Activated gamma-delta T cell treated with anti-CD3 and anti-CD28 coated beads, Interleukin-2, amount 50 U/mL, for 16 hours (primary cell): ENCODE measurements at places on chromosomes 16 and 17.

- DNase-seq, result no peak
Measured at GRCh38 chr16:75754141-75754540, 27.9 kb upstream of the CPHXL start.

- DNase-seq, result no peak
Measured at GRCh38 chr17:8670421-8670820, 39.9 kb upstream of the MYH10 start.

GRCh38 chr16:1746693-1747195 lies 24.6 kb downstream of the NME3 start:
- no peak for DNase-seq

- peak; percentile 60 for DNase-seq
Measured at GRCh38 chr16:57609541-57610401, 18.7 kb upstream of the ADGRG1 start.

DNA sequence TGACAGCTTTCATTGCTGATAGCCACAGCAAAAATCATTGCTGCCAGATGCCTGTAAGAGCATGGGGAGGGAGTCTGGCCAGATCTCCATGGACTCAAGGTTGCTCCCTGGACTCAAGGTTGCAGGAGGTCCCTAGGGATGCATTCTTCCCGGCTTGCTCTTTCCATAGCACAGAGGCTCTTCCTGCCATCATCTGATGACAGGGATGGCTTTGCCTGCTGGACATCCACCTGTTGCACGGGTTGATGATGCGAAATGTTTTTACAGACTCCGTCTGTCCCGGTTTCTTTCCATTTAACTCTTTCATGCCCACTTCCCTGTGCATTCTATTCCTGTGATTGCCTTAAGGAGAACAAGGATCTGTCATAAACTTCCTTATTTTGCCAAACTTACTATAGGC lies 115.6 kb upstream of the HSBP1 start:
- no peak for DNase-seq

GRCh38 chr17:9696279-9697044 lies 51.1 kb downstream of the USP43 start:
- DNase-seq, result no peak

DNA sequence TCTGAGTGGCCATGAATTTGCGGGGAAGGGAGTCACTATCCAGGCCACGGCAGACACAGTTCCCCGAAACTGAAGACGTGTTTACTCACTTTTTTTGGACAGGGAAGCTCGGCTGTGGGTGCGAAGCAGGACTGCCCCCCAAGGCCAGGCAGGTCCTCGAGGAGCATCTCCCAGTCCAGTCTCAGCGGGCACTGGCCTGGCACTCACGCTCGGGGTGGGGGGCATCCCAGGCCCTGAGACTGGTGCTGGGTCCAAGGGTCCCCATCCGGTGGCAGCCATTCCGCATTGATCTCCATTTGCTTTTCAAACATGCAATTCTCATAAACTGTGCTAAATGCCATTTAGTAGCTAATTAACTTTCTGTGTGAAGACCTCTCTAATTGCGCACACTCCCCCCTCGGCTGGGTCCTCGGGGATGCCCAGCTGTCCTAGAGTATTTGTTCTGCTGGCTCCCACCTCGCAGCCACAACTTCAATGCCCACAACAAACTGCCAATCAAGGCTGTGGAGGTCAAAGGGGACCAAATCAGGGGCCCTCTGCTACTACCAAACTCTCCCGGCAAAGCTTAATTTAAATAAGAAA lies 50.2 kb downstream of the TBC1D16 start:
- no peak for DNase-seq

GRCh38 chr16:30574678-30575077 lies 3.2 kb upstream of the ZNF688 start:
- DNase-seq, result no peak

DNA sequence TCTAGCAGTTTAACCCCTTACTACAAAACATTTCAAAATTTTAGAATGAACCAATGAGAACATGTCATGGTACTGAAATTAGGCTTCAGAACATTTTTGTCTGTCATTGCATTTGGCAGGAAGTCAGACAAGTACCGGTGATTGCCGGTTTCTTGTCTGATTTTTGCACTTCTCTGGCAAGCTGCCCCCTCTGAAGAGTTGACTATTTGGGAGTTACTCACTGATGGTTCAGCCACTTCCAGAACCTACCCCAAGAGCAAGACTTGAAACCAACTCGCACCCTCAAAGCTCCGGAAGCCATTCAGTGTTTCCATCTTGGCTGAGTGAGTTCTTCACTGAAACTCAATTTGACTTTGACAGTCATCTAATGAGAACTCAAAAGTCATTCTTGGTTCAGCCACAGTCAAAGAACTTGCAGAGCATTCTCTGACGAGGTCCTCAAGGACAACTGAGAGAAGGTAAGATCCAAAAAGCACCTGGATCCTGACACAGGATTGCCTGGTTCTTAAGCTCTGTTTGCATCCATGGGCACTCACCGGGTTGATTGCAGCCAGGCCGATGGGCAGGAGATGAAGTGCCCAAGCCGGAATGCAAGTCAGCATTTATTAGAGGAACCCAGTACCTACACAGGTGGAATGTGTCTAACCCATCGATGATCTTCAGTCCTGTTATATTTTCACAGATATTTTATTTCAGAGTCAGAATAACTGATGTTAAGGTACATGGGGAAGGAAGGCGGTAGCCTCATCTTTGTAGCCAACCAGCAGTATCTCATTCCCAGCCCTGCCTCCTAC lies 93.6 kb downstream of the USP22 start:
- no peak for DNase-seq

- DNase-seq, result no peak
Measured at GRCh38 chr16:4830408-4830807, 16.7 kb downstream of the GLYR1 start.

- DNase-seq, result no peak
Measured at GRCh38 chr16:4179020-4179419, 62.8 kb upstream of the ADCY9 start.

DNA sequence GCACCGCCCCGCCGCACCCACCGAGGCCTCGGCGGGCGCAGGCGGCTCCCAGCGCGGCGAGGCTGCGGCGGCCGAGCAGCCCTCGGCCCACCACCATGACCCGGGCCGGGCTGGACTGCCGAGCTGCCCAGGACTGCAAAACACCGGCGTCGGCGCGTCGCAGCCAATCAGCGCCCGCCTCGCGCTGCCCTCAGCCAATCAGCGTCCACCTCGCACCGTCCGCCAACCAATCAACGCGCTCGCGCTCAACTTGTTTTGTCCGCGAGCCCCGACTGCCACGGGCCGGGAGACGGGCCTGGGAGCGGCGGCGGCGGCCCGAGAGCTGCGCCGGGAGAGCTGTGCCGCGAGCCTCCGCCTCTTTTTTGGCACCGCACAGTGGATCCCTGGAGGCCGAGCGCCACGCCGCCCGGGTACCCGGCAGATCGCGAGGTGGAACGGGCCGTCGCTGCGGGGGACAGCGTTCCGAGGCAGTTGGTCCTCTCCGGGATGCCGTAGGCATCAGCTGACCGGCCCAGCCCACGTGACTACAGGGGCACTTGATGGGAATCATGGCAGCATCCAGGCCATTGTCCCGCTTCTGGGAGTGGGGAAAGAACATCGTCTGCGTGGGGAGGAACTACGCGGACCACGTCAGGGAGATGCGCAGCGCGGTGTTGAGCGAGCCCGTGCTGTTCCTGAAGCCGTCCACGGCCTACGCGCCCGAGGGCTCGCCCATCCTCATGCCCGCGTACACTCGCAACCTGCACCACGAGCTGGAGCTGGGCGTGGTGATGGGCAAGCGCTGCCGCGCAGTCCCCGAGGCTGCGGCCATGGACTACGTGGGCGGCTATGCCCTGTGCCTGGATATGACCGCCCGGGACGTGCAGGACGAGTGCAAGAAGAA lies at the start of the genes FAHD1 and HAGH:
FAHD1 (plus strand) TSS at position 516 of the 883 bp plus-strand sequence; CDS start at position 549, 33 bp downstream.
HAGH (minus strand) TSS at position 135 of the 883 bp plus-strand sequence; CDS start at position 97, 38 bp downstream.
- peak; percentile 82 for DNase-seq

GRCh38 chr17:42221886-42222745 lies 27.8 kb upstream of the GHDC start:
- peak; percentile 33 for DNase-seq

GRCh38 chr17:68396226-68397107 lies 60.8 kb downstream of the WIPI1 start:
- DNase-seq, result no peak

- no peak for DNase-seq
Measured at GRCh38 chr16:64900019-64900418, 221.8 kb downstream of the CDH11 start.

DNA sequence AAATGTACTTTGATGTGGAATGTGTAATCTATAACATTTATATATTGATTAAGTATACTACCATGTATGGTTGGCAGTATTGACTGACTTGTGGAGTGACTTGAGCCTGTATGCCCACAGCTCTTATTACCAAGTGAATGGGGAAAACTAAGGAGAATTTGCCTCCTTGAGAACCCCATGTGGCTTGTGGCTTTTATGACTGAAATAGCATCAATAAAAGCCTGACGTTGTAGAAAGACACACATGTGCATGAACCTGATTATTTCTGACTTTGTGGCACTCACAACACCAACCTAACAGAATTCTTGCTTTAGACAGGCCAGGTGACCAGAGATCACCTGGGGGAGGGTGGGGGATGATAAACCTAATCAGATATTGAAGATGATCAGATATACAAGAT lies 2.1 kb upstream of the LRRC75A start:
- no peak for DNase-seq

GRCh38 chr16:81149614-81150013 lies 53.4 kb upstream of the GCSH start:
- DNase-seq, result no peak

GRCh38 chr17:57929386-57929785 lies 25.8 kb downstream of the CUEDC1 start:
- no peak for DNase-seq

DNA sequence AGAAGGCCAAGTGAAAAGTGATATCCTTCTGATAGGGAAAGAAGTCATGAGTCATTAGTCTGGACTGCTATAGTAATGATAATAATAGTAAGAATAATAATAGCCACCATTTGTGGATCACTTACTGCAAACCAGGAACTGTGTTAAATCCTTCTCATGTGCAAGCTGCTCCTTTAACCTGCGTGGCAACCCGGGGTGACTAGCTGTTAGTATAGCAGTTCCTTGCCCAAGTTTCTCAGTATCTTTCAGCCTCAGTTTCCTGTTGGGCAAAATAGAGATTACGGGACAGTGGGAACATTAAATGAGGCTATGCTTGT lies 129.5 kb downstream of the CDH13 start:
- no peak for DNase-seq

GRCh38 chr17:59627770-59628171 lies 8.1 kb downstream of the CLTC start:
- no peak for DNase-seq

DNA sequence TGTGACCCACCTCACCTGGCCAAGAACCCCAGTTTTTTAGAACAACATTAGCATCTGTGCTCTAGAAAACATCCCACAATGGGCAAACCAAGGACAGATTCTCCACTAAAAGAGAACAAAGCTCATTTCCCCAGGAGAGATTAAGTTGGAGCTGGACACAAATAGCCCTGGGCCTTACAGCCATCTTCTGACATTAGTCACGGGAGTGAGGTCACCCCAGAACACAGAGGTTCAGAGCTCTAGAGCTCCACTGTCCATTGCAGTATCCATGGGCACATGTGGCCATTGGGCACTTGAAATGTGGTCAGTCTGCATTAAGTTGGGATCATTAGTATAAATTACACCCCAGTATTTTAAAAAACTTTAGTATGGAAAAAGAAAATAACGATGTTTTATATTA lies 47.6 kb upstream of the RBBP6 start:
- DNase-seq, result no peak

- DNase-seq, result no peak
Measured at GRCh38 chr17:63291258-63291657, 154.8 kb downstream of the CYB561 start.

- no peak for DNase-seq
Measured at GRCh38 chr16:15043344-15043743, 12.5 kb downstream of the NTAN1 start.

DNA sequence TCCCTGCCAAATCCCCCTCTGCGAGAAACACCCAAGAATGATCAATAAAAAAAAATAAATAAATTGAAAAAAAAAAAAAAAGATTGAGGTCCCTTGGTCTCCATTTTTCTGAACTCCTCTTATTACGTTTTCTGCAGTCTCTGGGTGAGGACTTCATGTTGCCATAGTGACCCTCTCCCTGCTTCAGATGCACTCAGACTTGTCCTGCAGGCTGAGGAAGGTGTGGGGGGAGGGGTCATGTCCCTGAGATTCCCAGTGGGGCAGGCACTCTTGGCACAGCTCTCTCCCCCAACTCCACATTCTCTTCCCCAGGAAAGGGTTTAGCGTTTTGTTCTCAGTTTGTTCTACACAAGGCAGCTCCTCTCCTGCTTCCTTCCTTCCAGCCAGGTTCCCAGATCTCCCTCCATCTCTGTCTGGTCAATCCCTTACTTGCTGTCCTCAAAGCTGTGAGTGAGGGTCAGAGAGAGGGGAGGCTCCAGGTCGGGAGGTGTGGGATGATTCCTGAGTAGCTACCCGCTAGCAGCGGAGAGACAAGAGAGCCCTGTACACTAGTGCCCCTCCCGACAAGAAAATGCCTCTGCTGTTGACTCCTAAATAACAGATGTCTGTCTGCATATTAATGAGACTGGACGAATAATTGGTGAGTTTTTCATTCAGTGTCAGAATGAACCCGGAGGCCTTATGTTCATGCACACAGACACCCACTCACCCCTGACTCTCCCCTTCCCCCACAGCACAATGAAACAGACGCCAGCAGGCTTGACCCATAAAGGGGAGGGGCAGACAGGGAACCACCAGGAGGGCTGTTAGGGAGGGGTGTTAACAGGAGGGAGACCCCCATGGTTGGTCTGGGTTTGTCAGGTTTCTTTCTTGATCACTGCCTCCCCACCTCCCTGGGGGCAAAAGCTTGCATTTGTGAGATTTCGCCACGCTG lies 9.2 kb downstream of the RND2 start:
- no peak for DNase-seq

- no peak for DNase-seq
Measured at GRCh38 chr16:50059669-50060068, 6.1 kb upstream of the HEATR3 start.

GRCh38 chr17:47733047-47733673 lies at the start of gene TBX21:
Gene TBX21, plus strand, starts transcription at chr17:47733236. Its CDS starts 219 bp downstream, at chr17:47733455.
- peak; percentile 93 for DNase-seq

- no peak for DNase-seq
Measured at GRCh38 chr16:86549076-86549892, 5.8 kb downstream of the MTHFSD start.

- DNase-seq, result no peak
Measured at GRCh38 chr17:10600571-10600970, 51.1 kb upstream of the MYH2 start.

DNA sequence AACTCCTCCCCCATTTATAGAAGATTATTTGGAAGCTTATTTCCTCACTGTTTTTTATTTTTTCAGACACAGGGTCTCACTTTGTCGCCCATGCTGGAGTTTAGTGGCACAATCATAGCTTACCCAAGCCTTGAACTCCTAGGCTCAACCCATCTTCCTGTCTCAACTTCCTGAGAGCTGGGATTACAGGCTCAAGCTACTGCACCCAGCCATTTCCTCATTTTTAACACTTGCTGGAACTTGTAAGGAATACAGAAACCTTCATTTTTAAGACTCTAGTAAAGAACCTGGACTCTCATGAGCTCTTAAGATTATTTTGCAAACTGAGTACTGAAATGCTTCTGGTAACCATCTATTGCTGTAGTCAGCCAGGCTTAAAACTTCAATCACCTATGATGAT lies 29.9 kb downstream of the KANSL1 start:
- no peak for DNase-seq

GRCh38 chr16:85231959-85232358 lies 119.7 kb upstream of the CIBAR2 start:
- DNase-seq, result no peak
